ENCODE measurements at places on chromosomes 3 and 15.

GRCh38 chr3:30289766-30290165 is 316.6 kb upstream of the TGFBR2 start:
- DNase-seq: no peak

GRCh38 chr15:90115783-90116182 is 13.5 kb upstream of the IDH2 start:
- DNase-seq: no peak

- no peak for DNase-seq
Observed at GRCh38 chr15:47614360-47615011, 102.8 kb upstream of the SEMA6D start.

DNA sequence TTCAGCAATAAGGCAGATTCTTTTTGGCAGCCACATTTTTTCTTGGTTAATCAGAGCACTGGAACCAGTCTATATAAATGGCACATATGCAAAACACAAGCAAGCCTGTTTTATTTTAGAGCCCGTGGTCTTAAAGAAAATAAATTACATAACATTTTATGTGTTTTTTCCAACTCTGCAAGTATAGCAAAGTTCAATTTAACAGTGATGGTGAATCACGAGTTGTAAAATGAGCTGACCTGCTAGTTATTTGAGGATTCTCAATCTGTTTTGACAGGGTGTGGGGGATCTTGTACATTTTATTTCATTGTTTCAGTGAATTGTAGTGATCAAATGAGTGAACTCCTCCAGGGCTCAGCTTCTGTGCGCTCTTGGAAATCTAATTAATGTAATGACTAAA is 2.7 kb downstream of the ARHGEF26 start:
- no peak for DNase-seq

GRCh38 chr3:57512166-57512565 is 32.0 kb downstream of the DNAH12 start:
- DNase-seq: no peak

- no peak for DNase-seq
Observed at GRCh38 chr3:191795196-191795595, 334.2 kb downstream of the PYDC2 start.

DNA sequence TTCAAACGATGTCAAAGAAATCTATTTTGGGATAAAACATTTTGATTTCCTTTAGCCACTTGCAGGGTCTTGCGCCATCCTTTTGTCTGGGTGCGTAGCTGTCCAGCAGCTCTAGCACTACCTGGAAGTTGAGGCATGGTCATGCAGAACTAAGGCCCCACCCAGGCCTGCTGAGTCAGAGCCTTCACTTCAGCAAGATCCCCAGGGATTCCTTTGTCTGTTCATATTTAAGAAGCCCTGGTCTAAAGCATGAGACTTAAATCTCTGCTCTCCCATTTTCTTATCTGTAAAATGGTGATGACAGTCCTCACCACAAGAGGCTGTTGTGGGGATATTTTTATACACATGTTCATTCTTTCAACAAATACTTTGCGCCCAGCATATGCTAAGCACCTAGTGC is 99.0 kb upstream of the CTDSPL start:
- no peak for DNase-seq

DNA sequence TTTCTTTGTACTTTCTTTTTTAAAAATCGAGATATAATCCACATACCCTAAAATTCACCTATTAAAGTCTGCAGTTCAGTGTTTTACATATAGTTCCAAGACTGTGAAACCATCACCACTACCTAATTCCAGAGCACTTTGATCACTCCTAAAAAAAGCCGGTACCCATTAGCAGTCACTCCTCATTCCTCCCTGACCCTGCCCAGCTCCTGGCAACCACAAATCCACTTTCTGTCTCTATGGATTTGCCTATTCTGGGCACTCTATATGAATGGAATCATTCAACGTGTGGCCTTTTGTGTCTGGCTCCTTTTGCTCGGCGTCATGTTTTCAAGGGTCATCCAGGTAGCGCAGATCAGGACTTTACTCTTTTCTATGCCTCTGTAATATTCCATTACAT is 17.3 kb downstream of the TRPM1 start:
- no peak for DNase-seq

- no peak for DNase-seq
Observed at GRCh38 chr3:192229866-192230265, 497.5 kb downstream of the FGF12 start.

- no peak for DNase-seq
Observed at GRCh38 chr3:183591881-183592521, 36.5 kb upstream of the KLHL6 start.

GRCh38 chr3:115523458-115523857 is 99.9 kb upstream of the GAP43 start:
- no peak for DNase-seq

GRCh38 chr3:156460206-156460611 is 94.7 kb downstream of the SSR3 start:
- DNase-seq: no peak

DNA sequence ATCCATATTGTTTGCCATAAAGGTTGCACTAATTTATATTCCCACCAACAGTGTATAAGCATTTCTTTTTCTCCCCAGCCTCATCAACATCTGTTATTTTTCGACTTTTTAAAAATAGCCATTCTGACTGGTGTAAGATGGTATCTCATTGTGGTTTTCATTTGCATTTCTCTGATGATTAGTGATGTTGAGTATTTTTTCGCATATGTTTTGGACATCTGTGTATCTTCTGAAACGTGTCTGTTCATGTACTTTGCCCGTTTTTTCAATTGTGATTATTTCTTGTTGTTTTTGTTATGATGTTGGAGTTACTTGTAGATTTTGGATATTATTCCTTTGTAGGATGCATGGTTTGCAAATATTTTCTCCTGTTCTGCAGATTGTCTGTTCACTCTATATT is 46.5 kb downstream of the TP63 start:
- no peak for DNase-seq
